ENCODE measurements at places on chromosomes 7 and 10.

DNA sequence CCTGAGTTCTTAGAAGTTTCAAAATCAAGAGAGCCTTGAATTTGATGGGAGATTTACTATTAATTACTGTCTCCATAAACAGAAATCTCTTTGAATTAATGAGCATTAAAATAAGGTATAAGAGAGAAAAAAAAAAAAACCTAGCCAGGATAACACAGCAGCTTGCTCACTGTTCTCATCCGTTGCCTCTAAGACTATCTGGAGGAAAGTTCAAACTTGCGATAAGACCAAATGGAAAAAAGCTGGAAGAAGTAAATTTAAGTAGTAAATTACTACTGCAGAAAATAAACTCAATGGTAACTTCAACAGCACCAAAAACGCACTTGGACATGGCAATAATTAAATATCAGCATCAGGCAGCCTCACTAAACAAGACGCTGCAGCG is 36.7 kb downstream of the GNA12 start:
- DNase-seq, result no peak

GRCh38 chr7:13091974-13092707 is 404.7 kb downstream of the ARL4A start:
- no peak for DNase-seq

DNA sequence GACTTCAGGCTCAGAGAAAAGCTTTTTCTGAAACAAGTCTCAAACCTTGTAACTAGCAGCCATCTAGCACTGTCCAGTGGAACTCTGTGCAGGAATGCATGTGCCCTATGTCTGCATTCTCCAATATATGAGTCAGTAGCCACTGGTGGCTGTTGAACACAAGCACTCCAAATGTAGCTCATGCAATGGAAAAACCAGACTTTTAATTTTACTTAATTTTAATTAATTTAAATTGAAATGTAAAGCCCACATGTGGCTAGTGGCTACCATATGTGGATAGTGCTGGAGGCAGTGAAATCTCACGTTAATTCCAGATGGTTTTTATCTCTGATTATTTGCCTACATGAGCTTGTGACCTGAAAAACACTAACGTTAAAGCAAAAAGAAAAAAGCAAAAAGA is 225.1 kb downstream of the GATA3 start:
- DNase-seq, result no peak

DNA sequence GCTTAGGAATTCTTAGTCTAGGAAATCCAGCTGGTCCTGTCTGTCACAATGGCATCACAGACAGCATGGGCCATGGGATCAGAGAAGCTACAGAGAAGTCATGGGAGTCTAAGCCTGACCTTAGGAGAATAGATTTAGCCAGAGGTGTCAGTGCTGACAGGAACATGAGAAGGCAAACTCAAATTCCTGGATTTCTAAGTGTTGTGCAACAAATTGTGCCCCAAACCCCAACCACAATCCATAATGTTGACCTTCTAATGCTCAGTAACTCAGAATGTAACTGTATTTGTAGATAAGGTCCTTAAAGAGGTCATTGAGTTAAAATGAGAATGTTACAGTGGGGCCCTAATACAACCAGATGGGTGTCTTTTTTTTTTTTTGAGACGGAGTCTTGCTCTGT is 95.9 kb upstream of the RHOBTB1 start:
- DNase-seq, result no peak

GRCh38 chr10:124912101-124912886 is 29.6 kb upstream of the ZRANB1 start:
- no peak for DNase-seq

DNA sequence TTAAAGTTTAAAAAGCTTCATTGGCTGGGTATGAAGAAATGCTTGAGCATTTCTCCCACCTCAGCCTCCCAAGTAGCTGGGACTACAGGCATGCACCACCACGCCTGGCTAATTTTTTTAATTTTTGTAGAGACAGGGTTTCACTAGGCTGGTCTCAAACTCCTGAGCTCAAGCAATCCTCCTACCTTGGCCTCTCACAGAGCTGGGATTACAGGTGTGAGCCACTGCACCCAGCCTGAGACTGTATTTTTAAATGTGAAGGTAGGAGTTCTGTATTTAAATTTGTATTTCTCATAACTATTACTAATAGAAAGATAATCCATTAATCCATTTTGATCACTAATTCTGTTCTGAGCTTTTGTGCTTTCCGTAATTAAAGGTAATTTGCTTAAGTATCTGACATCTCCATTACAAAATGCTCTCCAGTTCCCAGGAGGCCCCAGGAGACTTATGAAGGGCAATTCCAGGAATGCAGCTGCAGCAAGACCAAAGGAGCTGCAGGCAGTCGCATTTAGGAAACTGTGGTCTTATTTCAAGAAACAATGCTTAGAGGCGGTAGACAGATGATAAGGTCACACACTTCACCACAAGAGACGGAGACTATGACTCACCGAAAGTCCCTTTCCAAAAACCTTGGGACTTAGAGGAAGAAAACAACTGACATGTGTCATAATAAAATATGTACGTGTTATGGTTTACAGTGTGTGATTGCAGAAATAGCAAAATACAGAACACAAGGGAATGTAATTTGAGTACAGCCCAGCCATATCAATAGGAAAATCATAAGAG is 23.3 kb downstream of the YAE1 start:
- no peak for DNase-seq

- no peak for DNase-seq
Observed at GRCh38 chr10:17226891-17227303, 1.1 kb upstream of the VIM start.

- no peak for DNase-seq
Observed at GRCh38 chr10:5650664-5651387, 15.6 kb downstream of the ASB13 start.

- DNase-seq, result no peak
Observed at GRCh38 chr7:134616611-134617010, 30.0 kb upstream of the BPGM start.

- DNase-seq, result no peak
Observed at GRCh38 chr10:46518028-46518725, 38.3 kb downstream of the GPRIN2 start.
